Naive thymus-derived CD8-positive, alpha-beta T cell (primary cell): ENCODE measurements at places on chromosomes 3 and 15.

DNA sequence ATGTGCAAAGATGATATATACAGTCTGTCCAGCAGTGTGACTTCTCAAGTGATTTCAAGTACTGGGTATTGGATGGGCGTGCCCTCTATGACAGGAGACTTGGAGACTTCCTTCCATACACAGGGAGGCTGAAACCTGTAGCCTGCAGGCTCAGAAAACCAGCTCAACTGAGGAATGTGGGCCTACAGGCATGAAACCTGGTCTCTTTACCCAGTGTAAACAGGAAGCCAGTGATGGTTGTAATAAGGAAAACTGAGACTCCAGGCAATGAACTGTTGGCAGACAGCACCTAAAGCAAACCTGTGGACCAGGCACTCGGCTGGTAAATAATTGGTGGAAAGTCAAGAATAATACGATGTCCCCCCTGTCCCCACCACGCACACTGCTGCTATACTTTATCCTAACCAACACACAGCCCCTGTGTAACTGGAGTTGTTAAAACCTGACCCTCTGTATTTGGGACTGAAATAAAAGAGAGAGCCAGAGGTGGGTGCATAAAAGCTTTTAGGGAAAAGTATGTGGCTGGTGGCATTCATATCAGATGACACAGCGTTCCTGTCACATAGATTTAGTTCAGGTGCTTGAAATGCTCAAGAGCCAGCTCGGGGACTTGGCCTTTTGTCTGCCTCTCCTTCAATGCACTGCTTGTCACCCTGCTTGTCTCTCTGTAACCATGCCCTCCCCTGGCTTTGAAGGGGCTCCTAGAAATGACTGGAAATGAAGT, 144.7 kb downstream of the TPRG1 start:
- no peak for DNase-seq

DNA sequence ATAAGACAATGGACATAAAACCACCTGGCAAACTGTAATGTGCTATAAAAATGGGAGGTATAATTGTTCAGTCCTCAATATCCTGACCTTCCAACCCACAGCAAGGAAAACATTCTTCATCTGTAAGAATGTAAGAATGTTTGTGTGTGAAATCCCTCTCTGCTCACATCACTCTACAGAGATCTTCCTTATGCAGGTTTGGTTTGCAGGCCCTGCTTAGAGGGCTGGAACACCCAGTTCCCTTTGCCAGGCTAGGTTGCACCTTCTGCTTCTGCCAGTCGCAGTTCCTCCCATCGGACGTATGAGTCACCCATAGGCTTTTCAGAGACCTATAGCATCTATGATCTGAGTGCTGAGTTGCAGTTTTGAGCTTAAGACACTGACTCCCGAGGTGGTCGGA, 24.1 kb upstream of the MINAR1 start:
- DNase-seq = no peak

GRCh38 chr3:124653797-124654469, 76.3 kb upstream of the UMPS start:
- DNase-seq = no peak

DNA sequence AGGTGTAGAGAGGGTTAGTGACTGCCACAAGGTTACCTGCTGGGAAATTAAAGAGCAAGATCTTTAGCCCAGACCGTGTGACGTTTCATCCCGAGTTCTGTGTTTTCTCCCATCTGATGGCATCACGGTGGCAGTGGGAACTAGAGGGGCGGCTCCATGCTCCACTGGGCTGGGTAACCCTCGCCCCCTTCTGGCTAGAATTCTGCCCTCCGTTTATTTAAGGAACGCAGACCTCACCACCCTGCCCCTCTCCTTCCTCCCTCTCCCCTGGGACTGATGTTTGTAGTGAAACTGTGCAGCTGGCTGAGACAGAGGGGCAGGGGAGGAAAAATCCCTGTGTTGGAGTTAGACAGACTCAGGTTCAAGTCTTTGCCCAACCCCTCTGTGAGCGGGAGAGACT, 65.6 kb downstream of the ITGA11 start:
- no peak for DNase-seq

GRCh38 chr3:10911350-10912002, 81.1 kb upstream of the SLC6A1 start:
- DNase-seq = no peak

GRCh38 chr3:115239717-115240116, 92.6 kb upstream of the ZBTB20 start:
- DNase-seq = no peak

DNA sequence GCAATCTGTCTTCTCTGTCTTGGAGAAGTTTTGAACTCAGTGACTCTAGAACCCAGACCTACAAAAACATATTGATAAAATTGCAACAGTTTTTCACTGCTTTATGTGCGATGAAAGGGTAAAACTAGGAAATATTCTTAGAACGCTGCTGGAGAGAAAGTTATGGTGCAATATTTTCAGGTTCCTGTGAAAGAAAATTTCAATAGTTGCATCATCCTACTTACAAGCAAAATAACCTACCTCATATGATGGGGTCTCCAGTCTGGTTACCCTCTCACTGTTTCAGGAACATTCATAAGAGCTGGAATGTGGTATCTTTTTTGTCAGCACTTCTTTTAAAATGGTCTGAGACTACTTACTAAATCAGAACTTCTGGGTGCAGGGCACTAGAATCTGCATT, 27.1 kb downstream of the GATM start:
- DNase-seq = no peak

DNA sequence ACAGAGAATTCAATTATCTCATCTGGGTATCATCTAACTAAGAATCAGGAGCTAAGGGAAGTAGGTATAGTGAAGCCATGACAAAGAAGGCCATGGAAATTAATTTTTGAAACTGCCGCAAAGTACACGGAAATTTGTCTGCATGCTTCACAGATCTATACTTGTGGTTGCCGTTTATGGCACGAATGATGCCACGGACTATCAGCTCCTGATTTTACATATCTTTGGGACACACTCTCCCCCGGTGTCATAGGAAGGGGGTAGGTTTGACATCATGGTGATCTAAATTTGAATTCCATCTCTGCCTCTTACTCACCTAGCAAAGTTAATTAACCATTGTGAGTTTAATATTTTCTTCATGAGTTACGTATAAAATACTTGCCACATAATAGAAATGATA, 14.0 kb downstream of the ARPP21 start:
- DNase-seq = no peak

DNA sequence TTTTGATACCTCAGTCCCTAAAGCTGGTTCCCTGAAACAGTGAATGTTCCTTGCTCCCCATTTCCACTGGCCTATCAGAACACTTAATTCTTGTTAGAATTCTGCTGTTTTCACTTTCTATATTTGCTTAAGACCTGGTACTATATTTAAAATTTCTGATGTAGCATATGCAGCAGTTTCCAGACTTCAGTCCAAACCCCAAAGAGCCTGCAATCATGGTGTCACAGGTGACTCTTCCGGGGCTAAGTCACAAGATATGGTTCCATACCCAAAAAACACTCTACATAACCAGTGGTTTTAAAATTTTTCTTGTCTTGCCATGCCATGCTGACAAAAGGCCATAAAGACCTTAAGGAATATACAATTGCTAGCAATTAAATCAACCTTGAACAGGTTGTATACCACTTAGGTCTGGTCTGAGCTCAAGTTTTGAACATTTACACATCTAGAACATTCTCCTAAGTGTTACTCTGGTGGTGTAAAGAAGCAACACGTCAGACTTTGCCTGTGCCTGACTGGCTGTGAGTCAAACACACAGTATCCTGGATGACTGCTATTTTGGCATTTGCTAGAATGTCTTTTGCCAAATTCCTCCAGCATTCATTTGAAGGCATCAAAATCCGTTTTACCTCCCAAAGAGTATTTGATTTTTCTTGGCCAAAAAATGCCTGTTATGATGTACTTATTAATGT, 160.0 kb downstream of the FRMD5 start:
- no peak for DNase-seq

- DNase-seq = no peak
These were observed 873.0 kb upstream of the NR2F2 start for GRCh38 chr15:95457520-95457919.

- DNase-seq = no peak
These were observed 175.4 kb downstream of the MBNL1 start for GRCh38 chr3:152444029-152444641.

DNA sequence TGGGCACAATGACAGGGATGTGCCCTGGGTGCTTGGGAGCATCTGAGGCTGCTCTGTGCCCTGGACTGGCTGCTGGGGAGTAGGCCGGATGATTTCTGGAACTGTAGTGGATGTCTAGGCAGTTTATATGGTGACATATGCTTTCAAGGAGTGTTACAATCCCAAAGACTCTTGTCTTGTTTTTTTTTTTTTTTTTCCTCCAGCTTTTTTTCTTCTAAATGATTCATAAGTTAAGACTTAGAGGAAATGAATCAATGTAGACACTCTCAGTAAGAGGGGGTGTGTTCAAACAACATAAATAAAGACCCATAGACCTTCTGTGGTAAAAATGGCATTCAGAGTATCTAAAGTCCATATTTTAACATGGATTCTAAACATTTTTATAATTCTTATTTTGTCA, 706.1 kb upstream of the GOLIM4 start:
- DNase-seq = no peak

DNA sequence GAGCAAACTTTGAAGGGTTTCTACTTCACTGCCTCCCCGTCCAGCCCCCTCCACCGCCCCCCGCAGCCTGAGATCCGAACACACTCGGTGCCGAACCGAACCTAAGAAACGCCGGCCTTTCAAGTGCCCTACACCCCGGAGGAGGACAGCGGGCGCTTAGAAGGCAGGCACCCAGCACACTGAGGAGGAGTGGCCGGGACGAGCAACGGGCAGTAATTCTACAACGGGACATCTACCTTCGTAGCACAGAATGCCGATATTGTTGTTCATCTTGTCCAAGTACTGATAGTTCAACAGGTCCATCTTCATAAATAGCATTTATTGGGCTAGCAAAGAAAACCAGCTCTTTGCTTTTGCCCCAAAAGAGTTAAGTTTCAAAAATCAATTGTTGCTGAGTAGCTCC, 513 bp downstream of the VGLL4 start:
- peak; percentile 13 for DNase-seq

DNA sequence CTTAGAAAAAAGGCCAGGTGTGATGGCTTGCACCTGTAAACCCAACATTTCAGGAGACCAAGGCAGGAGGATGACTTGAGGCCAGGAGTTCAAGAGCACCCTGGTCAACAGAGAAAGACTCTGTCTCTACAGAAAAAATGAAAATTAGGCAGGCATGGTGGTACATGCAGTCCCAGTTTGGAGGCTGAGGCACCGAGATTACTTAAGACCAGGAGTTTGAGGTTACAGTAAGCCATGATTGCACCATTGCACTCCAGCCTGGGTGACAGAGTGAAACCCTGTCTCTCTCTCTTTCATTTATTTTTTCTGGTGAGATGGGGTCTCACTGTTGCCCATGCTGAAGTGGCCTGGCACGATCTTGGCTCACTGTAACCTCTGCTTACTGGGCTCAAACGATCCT, 24.7 kb downstream of the IP6K1 start:
- DNase-seq = no peak

- no peak for DNase-seq
These were observed 28.9 kb downstream of the CLEC3B start for GRCh38 chr3:45055032-45055410.

DNA sequence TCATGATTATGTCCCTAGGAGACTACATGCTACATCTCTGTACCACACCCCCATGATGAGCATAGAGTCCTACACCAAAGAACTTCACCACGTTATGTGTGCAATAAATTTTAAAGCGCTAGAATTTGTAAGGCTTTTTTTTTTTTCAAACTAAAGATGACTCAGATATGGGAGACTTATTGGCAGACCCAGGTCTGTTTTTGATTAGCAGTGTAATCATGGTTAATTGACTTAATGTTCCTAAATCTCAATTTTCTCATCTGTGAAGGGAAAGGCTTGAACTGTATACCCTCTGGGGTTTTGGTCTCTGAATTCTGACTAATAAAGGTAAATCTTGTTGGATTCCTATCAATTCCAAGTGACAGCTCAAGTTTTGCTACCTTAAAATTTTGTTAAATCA, 26.4 kb downstream of the ABI3BP start:
- no peak for DNase-seq

GRCh38 chr3:13556207-13556606, 7.3 kb downstream of the FBLN2 start:
- no peak for DNase-seq

DNA sequence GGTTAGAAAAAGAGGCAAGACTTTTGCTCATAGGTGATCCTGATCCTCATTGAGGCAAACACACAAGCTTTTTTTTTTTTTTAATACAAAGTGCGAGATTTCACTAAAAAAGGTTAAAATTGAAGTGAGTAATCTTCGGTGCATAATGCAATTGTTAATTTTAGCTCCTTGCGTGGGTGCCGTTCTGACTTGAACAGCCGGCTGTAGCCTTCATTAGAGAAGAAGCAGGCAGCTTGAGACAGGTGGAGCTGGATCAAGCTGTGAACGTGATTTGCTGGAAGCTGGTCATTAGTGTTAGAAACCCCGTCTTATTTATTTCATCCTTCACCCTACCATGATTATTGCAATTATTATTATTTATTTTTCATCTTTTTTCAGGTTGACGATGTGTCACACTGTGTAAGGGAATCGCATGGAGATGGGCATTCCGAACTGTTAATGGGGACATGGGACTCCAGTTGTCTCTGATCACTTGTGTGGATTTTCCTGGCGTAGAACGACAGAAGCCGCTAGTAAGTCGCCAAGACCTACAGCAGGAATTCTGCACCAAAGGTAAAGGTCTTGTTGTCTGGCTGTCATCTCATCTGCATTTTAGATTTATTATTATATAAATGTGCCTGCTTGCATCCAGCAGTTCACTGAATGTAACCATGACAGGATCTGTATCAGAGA, 40.2 kb downstream of the ARPP21 start:
- no peak for DNase-seq

- DNase-seq = peak; percentile 7
These were observed 119.3 kb downstream of the LRRK1 start for GRCh38 chr15:101038327-101039003.

- DNase-seq = no peak
These were observed 14.0 kb downstream of the CAPN3 start for GRCh38 chr15:42373274-42373673.

GRCh38 chr3:36741285-36741684, 23.1 kb downstream of the DCLK3 start:
- DNase-seq = no peak

DNA sequence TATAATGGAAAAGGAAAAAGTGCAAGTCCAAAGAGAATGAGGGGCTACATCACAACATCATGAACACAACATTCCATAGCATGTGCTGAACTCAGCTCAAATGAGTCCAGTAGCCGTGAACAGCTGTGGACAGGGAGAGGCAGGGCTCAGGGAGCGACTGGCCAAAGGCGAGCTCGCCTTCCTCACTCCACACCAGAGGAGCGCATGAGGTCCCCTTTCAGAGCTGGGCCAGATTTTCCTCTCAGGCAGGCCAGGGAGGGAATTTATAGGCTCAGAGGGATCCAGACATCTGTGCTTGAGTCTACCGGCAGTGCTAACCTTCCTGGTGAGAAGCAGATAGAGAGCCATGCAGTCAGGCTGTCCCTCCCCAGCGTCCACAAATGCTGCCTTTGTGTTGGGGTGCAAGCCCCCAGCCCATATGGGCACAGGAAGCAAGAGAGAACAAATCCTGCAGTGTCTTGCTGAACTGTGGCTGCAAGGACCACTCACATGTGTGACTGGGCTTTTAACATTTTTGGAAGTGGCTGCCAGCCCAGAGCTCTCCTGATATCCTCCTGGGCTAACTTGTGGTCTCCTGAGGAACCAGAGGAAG, 32.5 kb downstream of the ARHGEF3 start:
- DNase-seq = no peak

GRCh38 chr3:117656391-117656790, 946.8 kb downstream of the TUSC7 start:
- no peak for DNase-seq
